Caki2 (cell line): ENCODE measurements at places on chromosomes 11 and 22. TPM values are rescaled to one million over a fixed set of nuclear protein-coding genes. Genes with fewer than 3 reads are reported as not detected.
A peak's percentile ranks its signal among the peaks of the same experiment; 100 is the strongest.

- no peak for DNase-seq
These were observed 636 bp downstream of the PAMR1 start for GRCh38 chr11:35524780-35525179.

GRCh38 chr11:23079382-23079813 lies 219.1 kb upstream of the CCDC179 start:
- no peak for DNase-seq

GRCh38 chr22:21594865-21595452 lies 27.4 kb downstream of the UBE2L3 start:
- no peak for DNase-seq

GRCh38 chr22:25726241-25726640 lies 15.7 kb upstream of the MYO18B start:
- DNase-seq = no peak

The MRGPRX4 gene
- not detected in 2 replicates for total RNA-seq

The PARVA gene
- 12.8 and 14.8 TPM in 2 replicates for total RNA-seq

DNA sequence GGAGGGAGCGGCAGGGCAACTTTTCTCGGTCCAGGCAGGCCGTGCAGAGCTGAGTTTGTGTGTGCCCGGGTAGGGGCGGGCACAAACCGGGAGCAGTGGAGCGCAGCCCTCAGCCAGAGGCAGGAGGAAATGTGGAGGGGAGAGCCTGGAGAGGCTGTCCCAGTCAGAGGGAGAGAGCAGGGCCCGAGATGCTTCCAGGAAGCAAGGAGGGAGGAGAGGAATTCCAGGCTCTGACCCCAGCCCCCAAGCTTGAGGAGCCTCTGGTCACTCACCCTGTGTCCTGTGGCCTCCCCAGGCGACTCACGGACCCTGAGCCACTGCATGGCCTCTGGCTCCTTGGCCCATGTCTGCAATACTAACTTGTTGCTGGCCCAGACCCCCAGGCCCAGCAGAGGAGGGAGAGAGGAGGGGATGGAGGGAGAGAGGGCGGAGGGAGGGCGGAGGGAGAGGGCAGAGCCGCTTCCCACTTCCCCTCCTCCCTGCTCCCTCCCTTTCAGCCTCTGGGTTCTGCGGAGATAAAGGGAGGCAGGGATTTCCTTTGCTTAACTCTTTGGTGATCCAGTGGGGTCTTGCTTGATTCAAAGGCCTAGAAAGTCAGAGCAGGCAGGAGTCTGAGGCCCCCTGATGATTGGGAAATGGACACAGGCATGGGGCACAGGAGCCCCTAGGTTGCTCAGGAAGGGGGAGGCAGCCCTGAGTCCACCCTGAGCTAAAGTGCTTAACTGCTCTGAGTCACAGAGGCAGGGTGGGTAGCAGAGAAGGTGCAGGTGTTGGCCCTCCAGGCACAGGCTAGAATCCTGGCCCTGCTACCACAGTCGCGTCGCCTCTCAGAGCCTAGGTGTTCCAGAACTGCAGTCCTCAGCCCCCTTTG lies at the start of gene C1QTNF6:
Gene C1QTNF6 (minus strand): TSS at position 357 of the 871 bp plus-strand sequence. CDS start 34 bp downstream, at position 323.
- peak; percentile 85 for DNase-seq

DNA sequence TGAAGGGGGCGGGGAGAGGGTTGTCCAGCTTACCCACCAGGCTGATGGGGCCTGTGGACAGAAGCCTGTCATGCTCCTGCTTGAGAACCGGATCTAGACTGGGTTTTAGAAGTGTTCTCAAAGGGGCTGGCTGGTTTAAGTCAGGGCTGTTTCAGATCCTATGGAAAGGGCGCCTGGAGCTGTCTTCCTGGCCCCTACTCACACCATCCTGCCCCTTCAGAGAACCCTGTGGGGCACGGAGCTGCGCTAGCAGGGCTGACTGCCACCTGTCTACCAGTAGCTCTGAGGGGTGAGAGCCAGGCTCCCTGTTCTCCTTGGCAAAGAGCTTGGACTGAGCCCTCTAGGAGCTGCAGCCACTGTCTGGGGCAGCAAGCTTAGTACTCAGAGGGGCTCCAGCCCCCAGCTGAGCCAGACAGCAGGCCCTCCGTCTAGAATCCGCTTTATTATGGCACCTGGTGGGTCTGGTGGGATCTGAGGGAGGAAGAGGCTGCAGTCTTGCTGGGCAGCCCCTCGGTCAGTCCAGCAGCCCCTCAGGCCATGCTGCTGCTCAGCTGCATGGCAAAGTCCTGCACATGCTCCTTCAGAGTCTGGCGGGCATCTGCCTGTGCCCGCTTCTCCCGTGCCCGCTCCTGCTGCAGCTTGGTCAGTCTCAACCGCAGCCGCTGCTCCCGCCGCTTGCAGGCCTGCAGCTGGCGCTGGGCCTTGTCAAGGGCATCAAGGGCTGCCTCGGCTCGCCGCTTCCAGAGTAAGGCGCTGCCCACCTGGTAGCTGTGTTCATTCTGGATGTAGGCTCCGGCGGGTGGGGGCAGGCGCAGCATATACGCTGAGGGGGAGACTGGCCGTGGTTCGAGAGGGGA lies 2.3 kb downstream of the THAP7 start:
- DNase-seq = no peak

DNA sequence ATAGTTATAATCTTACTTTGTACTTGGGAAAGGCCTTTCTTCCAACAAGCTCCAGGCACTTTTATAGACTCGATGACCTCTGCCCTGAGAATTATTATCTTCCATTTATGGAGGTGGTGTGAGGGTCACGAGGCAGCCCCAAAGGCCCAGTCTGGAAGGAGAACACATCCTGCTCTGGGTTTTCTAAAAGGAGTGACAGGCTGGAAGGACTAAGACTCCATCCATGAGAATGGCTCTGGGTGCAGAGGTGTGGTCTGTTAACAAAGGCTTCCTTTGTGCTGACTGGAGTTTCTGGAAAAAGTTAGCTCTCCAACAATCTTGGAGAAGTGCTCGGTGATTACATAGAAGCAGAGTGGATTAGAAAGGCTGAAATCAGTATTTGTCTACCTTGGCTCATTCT lies 74.7 kb upstream of the SESN3 start:
- DNase-seq = no peak

DNA sequence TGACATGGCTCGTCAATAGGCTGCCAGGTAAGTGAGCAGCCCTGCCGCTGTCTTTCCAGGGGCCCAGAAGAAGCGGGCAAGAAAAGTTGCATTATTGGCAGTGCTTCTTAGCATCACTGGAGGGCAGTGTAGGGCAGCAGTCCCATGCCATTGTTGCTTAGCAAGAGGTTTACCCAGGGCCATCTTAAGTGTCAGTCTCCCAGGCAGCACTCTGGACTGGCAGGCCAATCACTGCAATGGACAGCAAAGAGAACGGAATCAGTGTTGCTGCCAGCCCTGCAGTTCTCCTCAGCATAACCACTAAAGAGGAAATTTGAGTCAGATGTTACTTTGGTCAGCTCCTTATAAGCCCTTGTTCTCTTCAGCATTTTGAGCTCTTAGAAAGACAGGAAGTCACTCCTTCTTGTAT lies 13.4 kb upstream of the GRK2 start:
- peak; percentile 27 for DNase-seq

DNA sequence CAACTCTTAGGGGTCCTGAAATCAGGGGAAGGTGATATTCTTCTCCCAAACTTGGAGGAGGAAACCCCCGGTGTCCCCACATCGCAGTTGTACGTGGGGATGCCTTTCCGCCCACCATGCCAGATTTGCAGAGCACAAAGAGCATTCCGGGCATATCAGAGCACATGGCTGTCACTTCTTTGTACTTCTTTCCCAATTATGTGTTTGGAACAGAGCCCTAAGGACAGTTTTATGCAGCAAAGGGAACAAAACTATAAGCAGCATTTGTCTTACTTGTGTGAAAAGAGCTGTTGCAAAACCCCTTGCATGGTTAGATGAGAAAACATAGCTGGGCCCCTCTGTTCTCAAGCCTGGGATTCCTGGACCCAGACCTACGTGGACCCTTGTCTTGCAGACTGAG lies 41.2 kb downstream of the NTM start:
- DNase-seq = no peak

The CCDC88B gene
- 1.3 and 4.9 TPM in 2 replicates for total RNA-seq

The PIWIL4 gene
- 0.20 and 0.95 TPM in 2 replicates for total RNA-seq

- DNase-seq = no peak
These were observed 131.0 kb downstream of the MORC2 start for GRCh38 chr22:30837531-30837930.

GRCh38 chr11:65042891-65043290 lies 1.9 kb downstream of the SAC3D1 start:
- no peak for DNase-seq
